ENCODE measurements at places on chromosomes 6 and 20. TPM values are rescaled to one million over a fixed set of nuclear protein-coding genes. Genes with fewer than 3 reads are reported as not detected.

- no peak for DNase-seq
Measured at GRCh38 chr6:30155520-30156261, 5.3 kb downstream of the TRIM10 start.

- DNase-seq = no peak
Measured at GRCh38 chr6:159061805-159062563, 17.2 kb upstream of the TAGAP start.

DNA sequence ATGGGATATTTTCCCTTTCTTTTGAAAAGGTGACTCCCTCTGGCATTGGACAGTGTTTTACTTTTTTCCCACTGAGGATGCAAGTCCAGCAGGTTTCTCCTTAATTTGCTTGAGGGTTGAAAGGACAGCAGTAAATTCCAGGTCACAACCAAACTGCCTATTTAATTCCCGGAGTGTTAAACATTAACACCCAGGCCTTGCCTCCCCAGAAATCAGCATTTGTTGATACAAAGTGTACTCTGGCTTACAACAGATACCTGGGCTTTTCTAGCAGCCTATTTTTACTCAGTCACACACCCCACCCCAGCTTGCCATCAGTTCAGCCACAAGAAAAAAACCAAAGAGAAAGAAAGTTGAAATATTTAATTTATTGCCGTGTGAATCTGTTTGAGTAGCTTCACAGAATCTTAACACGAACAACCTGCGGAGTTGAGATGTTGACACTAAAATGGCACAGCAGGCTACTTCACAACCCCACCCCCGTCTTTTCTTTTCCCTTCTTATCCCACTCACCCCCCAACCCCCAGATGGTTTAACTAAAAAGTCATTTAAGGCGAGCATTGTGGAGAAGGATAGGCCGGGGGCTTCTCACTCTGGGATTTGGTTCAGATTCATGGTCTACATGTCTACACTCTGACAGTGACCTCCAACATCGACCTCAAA lies 45.7 kb downstream of the MYLIP start:
- DNase-seq = no peak

DNA sequence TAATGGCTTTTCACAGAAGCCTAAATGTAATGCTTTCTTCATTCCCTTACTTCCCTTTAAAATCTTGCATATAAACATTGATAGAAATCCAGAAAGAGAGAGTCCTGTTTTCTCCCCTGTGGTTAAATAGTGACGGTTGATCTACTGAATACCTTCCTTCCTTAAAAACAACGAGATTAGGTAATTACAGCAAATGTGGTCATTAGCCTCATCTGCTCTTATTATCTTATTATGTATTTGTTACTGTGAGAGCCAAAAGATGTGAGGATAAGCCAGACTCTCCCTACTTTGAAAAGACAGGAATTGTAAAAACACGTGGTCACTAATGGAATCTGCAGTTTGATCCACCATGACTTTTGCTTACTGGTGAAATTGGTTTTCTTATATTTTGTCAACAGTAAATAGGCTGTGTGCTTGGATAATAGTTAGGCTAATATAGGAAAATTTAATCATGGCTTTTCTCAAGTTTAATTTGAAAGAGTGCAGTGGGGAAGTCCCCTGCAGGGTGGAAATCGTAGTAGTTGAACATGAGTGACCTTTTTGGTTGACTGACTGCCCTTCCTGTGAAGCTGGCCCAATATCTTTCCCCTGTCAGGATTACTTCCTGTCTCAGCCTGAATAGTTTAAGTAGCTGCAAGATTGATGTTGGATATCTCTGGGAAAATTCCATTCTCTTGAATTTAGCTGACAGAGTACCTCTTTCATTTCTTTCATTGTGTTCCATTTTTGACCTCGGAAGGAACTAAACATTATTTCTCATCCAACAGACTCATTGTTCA lies 62.8 kb downstream of the JARID2 start:
- no peak for DNase-seq

- no peak for DNase-seq
Measured at GRCh38 chr6:143513410-143513809, 1.9 kb upstream of the FUCA2 start.

GRCh38 chr6:24761193-24761835 lies 13.4 kb upstream of the GMNN start:
- DNase-seq = no peak

DNA sequence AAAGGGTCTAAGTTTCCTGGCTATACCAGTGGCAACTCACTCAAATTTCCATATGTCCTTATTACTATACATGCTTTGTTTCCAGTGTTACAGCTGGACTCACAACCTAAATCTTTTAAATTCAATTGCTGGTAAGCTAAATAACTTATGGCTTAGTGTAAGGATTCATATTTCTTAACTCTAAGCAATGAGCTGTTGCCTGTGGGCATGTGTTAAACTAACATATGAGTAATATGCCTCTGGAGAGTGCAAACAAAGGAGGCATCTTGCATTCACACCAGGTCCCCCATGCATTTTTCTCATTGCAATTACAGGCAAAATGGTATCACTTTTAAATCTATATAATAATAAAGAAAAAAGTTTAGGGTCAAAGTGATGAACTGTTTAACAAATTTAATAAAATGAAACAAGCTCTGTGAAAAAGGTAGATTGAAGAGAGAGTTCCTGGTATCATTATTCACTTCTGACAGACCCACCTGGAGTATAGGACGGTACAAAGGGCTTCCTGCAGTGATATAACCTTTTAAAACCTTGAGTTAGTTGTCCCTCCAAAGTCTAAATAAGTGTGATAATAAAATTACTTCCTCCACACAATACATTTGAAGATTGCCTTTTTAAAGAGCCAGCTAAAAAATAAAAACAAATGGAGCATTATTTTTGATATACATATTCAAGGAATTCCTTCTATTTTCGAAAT lies 57.6 kb upstream of the HMGCLL1 start:
- DNase-seq = no peak

DNA sequence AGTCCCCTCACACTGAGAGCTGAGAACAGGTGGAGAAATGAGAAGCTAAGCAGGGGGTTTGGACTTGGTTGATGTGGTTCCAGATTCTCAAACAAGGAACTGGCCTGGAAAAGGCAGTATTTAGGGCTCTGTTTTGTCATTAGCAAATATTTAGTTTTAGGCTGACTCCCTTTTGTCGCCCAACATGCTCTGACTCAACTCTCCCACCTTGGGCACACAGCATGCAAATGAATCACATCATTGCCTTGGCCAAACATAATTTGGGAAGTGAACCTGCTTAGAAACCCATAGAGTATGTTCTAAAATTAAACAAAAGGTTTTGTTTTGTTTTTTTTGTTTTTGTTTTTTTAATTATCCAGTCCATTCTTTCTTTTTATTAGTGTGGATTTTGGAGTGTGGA lies 9.5 kb upstream of the UQCC2 start:
- no peak for DNase-seq

DNA sequence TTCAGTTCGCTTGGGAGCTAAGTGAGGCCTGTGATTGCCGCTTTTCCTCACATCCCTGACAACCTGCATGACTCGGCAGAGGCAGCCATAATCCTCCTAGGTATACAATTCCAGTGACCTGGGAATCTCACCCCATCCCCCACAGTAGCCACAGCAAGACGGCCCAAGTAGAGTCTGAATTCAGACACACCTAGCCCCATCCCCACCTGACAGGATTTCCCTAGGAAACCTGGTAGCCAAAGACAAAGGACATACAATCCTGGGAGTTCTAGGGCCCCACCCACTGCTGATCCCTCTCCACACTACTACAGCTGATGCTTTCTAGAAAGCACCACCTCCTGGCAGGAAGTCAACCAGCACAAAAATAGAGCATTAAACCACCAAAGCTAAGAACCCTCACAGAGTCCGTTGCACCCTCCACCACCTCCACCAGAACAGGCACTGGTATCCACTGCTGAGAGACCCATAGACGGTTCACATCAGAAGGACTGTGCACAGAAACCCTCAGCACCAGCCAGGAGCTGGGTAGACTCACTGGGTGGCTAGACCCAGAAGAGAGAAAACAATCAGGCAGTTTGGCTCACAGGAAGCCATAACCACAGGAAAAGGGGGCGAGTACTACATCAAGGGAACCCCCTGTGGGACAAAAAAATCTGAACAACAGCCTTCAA lies 17.9 kb upstream of the RUNX2 start:
- no peak for DNase-seq

HCK gene
- 3.4 TPM for polyA plus RNA-seq
